NCI-H1436 (cell line): ENCODE measurements at places on chromosomes 11 and 22.

- DNase-seq, result no peak
Observed at GRCh38 chr11:75893251-75893650, 78.2 kb downstream of the UVRAG start.

GRCh38 chr22:42885446-42885845 is 28.4 kb upstream of the ARFGAP3 start:
- DNase-seq, result no peak

DNA sequence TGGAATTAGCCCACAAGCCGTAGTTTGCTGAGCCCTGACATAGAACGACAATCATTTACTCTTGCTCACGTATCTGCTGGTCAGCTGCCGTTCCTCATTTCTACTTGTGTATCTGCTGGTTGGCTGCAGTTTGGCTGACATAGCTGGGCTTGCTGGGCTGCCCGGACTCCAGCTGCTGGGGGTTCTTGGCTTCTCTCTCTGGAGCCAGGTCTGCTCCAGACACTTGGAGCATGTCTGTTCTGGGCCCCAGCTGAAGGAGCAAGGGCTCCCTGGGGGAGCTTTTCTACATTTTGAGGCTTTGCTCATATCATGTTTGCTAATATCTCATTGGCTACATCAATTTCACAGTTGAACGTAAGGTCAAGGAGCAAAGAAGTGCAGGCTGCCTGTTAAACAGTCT is 47.3 kb downstream of the PRDM11 start:
- DNase-seq, result no peak

- DNase-seq, result no peak
Observed at GRCh38 chr22:38964989-38965388, 7.6 kb downstream of the APOBEC3A start.

- DNase-seq, result no peak
Observed at GRCh38 chr22:21739828-21740377, 4.3 kb upstream of the YPEL1 start.

DNA sequence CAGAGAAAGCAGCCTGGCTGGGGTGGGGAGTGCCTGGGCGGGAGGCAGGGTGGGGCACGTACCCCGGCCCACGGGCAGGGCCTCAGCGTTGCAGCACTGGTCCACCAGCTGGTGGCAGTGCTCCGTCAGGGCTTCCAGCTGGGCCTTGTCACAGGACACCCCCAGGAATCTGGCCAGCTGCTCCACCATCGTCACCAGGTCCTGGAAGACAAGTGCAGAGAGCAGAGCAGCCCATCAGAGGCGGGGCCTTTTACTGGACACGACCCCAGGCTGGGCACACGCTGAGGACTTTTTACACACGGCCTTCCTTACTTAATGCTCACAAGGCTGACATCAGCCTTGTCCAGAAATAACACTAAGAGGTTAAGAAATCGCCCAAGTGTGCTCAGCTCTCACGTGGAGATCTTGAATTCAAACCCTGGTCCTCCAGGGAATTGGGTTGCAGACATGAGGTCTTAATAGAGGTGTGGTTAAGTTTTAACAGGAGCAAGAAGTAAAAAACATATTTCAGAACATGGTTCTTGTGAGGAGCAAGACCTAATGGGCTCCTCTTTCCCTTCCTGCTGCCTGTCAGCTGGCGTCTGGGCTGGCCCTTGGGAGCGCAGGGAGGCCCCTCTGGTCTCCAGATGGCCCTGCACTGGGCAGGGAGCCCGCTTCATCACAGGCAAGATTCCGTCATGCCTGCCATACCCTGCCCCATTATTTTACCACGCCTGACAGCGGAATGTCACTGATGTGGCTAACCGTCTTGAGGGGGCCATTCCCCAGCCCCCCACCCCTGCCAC is 17.1 kb upstream of the EFCAB6 start:
- DNase-seq, result no peak

DNA sequence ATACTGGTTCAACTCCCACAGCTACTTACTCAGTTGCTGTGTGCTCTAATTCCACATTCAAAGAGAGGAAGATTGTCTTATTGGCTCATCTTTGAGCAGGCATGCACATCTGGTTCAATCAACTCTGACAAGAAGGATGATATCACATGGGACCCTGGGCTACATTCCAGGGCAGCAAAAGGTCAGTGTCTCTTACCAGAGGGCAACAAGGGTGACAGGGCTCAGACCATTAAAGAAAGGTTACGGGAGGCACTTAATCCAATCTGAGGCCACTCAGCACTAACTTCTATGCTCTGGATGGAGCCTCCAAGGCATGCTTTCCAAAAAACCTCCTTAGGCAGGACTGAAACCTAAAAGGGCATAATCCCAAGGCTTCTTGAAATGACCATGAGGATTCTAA is 549.4 kb upstream of the API5 start:
- DNase-seq, result no peak

DNA sequence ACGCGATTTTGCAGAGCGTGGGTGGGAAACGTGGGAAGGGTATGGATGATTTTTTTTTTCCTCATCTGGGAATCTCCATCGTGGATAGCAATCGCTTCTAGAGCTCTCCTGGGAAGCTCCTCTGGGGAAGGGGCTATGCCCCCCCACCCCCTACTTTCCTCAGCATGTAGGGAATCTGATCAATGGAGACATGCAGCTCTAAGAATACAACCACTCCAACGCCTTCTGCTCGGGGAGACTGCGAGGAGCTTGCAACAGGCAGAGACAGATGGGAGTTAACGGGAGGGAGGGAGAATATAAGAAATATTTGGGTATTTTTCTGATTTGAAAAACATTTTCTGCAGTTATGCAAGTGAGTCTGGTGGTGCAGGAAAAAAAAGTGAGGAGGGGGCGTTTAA is 104.6 kb upstream of the HSD17B12 start:
- no peak for DNase-seq

DNA sequence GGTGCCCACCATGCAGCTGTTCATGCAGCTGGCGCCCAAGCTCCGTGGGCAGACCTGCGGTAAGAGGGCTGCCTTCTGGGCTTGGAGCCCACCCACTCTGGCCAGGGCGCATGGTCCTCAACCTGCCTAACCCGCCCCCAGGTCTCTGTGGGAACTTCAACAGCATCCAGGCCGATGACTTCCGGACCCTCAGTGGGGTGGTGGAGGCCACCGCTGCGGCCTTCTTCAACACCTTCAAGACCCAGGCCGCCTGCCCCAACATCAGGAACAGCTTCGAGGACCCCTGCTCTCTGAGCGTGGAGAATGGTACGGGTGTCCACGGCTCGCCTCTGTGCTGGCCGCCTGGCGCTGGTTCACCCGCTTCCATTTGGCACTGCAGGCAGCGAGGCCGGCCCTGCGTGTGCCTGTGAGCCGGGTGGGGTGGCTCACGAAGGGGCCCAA is 11.0 kb downstream of the MUC5AC start:
- no peak for DNase-seq

GRCh38 chr11:68685656-68686380 is 1.5 kb downstream of the GAL start:
- DNase-seq, result no peak

DNA sequence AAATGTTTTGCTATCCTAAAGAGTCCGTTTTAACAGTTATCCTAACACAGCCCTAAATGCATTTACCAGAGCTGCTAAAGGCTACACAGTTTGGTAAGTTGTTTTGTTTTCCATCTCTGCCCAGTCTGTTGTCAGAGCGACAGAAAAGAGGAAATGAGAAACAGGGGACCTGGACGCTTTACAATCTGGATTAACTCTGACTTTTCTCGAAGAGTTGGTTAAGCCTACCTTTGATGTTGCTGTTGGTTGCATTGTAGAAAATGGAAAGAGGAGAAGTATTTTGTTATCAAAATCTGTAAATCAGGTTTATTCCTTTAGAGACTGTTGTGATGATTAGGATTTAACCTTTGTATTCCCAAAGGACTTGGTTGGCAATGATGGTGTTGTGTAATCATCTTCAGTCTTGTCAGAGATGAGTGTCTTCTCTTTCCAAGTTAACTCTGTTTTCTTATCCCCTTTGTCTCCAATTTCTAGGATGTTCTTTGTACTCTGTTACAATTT is 481 bp downstream of the ANGPTL5 start:
- DNase-seq, result peak; percentile 5

DNA sequence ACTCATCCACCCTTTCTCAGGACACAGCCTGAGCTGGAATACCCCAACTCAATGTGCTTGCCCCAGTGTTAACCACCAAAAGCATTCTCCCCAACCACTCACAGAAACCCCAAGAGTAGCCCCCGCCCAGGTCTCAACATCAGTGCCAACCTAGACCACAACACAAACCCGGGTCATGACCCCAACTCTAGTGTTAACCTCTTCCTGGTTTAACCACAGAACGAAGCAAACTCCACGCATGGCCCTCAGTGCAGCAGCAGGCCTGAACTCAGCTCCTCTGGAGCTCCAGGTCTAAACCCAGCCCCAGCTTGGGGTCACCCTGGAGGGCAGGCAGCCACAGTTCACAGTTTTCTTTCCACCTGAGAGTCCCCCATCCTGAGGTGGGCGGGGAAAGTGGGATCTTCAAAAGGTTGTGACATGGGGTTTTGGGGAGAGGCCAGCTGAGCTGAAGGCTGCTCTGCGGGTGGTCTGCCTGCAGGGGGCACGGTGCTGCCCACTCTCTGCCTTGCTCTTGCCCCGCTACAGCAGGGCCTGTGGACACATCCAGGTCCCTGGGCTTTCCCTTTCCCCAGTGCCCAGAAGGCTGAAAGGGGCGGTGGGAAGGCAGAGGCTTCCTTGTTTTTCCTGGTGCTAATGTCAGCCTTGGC is 37.9 kb downstream of the NECTIN1 start:
- DNase-seq, result no peak

DNA sequence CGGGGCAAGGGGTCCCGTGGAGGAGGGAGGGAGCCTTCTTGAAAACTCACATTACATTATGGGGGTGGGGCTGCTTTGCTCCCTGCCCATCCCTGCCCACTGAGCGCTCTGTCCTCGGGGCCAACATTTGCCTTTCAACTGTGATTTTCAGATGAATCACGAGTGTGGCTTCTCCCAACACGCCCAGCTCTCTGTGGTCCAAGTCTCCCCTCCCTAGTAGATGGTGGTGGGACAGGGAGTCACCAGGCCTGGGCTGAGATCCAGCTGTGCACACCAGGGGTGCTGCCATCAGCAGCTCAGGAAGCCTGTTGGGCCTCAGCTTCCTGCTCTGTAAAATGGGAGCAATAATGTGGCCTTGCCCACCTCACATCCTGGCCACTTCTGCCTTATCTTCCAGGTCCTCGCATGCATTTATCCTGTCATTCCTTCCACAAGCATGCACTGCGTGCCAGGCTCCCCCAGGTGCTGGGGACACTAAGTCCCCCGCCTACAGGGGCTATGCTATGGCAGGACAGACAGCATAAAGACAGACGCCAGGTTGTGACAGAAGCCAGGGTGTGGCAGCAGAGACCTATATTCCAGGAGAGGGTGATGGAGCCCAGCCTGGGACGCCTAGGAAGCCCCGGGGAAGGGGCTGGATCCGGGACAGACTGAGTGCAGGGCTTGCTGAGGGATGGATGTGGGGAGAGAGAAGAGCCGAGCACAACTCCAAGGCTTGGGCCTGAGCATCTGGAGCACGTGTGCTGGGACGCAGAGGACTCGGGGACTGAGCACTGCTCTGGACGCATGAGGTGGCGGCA is 30.5 kb downstream of the NFAM1 start:
- no peak for DNase-seq

- no peak for DNase-seq
Observed at GRCh38 chr11:1519028-1520010, 32.7 kb upstream of the MOB2 start.

DNA sequence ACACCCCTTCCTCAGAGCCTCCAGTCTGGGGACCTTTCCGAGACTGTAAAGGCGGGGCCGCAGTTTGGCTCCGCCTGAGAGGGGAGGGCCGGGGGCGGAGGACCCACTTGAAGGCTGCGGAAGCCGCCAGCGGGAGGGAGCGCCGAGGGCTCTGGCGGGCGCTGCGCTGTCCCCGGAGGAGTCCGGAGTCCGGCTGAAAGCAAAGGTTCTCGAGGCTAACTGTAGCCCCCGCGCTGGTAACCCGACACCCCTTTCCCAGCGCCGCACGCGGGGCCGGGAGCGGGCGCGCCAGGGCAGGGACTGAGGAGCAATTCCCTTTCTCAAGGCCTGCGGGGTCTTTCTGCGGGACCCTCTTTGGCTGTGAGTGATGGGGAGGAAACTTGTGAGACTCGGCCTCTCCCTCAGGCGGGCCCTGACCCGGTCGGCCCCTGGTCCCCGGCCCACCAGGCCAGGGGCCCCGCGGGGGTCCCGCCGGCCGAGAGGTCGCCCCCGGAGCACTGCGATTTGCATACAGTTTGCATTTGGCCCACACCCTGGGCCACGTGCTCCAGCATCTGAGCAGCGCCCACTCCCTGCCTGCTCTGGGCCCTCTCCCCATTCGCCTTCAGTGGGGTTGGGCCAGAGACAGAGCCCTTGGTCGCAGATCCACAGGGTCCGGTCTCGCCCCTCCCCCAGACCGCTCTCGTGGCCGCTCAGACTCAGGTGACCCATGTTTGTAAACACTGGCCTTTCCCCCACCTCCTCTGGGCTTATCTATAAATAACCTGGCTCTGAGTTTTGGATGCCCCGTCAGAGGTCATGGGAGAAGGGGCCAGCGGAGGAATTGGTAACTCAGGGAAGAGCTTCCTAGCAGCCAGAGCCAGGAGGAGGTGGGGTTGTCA is 519 bp upstream of the ART5 start:
- peak; percentile 56 for DNase-seq

DNA sequence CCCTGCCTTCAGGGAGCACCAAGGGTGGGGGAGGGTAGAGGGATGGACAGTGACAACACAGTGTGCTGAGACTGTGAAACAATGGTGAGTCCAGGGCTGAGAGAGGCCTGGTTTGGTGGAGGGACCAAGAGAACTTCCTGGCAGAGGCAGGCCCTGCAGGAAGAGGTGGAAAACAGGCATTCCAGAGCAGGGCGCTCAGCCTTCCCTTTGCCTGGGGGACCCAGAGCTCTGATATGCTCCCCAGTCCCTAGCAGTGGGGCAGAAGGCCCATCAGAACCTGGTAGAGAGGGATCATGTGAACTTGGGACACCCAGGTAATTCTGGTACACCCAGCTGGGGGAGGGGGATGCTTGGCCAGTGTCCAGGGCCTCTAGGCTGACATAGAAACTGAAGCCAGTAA is 17.2 kb upstream of the UVRAG start:
- DNase-seq, result no peak

GRCh38 chr11:1469911-1470680 is 16.5 kb downstream of the MOB2 start:
- no peak for DNase-seq

GRCh38 chr11:84003181-84003580 is 717.0 kb upstream of the CCDC90B start:
- no peak for DNase-seq

GRCh38 chr11:117807482-117808327 is 10.7 kb upstream of the DSCAML1 start:
- peak; percentile 57 for DNase-seq

- peak; percentile 32 for DNase-seq
Observed at GRCh38 chr11:17014833-17015626, 816 bp upstream of the PLEKHA7 start.

GRCh38 chr22:39207141-39208012 is 37.4 kb downstream of the PDGFB start:
- no peak for DNase-seq

DNA sequence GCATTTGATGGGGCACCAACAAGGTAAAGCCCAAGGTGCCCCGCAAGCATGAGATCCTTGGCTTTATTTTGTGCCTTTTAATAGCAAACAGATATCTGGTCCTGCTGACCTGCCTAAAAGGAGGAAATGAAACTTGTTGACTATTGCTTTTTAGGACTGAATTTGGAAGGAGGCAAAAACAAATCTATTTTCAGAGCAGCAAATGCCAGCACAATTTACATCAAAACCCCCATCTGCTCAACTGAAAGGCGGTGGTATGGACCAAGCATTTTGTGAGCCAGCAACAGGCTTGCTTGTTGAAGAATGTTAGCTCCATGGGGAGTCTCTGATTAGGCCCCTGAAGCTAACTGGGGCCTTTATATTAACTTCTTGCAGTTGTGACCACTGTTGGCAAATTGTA is 192.6 kb upstream of the E2F8 start:
- no peak for DNase-seq

- no peak for DNase-seq
Observed at GRCh38 chr11:68870470-68870869, 28.8 kb upstream of the CPT1A start.
